ENCODE measurements at places on chromosomes 1 and 21.

DNA sequence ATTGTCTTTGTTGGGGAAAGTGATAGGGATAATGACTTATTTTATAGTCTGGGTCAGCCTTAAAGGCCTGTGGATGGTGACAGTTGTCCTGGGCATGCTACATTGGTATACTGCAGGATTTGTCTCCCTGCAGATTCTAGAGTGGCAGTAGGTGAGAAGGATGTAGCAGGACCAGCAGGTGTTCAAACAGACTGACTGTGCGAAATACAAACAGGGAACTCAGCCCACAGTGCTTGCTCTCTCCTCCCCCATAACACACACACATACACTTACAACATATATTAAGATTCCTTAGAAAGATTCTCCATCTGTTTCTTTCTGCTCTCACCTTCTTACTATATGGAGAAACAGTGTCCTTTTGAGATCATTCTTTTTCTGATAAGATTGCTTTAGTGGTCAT, 6.9 kb downstream of the PDE4B start:
- H3K36me3 ChIP-seq: no peaks in the 10 kb centered on the region
- no peak overlapping the region for H3K27ac ChIP-seq
- peaks cover 18% of the 10 kb centered on the region for H3K27me3 ChIP-seq
- no peak overlapping the region for H3K4me3 ChIP-seq
- no peaks in the 10 kb centered on the region for H3K4me1 ChIP-seq
- no peak for DNase-seq

DNA sequence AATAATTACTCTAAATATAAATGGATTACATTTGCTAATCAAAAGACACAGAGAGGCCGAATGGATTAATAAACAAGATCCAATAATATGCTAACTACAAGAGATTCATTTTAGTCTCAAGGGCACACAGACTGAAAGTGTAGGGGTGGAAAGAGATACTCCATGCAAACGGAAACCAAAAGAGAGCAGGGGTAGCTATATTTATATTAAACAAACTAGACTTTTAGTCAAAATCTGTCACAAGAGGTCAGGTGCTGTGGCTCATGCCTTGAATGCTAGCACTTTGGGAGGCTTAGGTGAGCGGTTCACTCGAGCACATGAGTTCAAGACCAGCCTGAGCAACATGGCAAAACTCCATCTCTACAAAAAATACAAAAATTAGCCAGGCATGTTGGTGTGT, 33.6 kb upstream of the DISP1 start:
- H3K27me3 ChIP-seq: peaks cover 11% of the 10 kb centered on the region
- DNase-seq: no peak
- H3K4me3 ChIP-seq: no peak overlapping the region
- no peak overlapping the region for H3K27ac ChIP-seq
- H3K4me1 ChIP-seq: no peaks in the 10 kb centered on the region

DNA sequence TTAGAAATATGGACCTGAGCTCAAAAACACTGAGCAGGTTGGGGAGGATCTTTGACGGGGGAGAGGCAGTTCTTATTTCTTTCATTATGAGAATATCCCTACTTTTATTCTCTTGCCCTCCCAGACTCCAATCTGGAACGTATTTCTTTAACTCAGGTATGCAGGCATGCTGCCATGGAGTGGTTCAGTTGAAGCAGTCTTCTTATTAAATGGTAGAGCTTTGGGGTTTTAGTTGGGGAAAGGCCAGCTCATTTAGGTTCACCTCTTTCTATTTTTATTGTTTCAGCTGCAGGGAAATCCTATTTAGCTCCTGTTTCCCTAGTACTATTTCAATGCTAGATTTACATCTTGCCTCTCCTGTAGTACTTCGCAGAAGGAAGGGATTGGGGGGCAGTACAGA, 198.9 kb downstream of the TTLL7 start:
- H3K27me3 ChIP-seq: no peaks in the 10 kb centered on the region
- no peak for DNase-seq
- H3K4me3 ChIP-seq: no peak overlapping the region
- peaks cover 21% of the 10 kb centered on the region for H3K4me1 ChIP-seq
- no peaks in the 10 kb centered on the region for H3K36me3 ChIP-seq
- H3K27ac ChIP-seq: no peak overlapping the region

DNA sequence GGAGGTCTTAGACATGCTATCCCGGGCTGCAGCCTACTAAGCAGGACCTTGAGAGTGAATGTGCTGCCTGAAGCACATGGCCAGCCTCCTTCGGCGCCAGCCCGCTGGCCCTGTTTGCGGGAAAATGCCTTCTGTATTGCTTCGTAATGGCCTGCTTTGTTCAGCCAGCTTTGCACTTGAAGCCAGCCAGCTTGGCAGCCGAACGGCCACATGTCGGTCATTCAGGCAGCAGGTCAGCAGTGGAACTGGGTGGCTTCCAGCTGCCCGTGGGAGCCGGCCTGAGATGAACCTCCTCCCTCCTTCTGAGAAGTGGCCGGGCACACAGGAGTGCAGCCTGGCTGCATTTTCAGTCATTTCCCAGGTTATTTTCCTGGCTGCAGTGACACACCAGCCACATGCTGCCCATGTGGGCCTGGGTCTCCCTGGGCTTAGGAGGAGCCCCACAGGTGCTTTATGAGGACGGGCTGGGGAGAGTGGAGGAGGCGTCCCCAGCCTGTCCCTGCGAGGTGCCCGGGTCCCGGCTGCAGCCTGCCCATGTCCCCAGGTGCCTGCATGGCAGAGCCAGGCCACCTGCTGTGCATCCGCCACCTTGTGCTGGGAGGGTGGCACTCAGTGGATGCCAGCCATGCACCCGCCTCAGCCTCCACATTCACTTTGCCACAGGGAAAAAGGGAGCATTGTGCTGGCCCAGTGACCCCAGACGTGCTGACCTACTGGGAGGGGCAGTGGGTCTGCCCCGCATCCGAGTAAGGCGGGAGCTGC, 103.5 kb downstream of the SIK1 start:
- no peak for DNase-seq
- H3K36me3 ChIP-seq: no peaks in the 10 kb centered on the region
- no peaks in the 10 kb centered on the region for H3K27me3 ChIP-seq
- H3K4me1 ChIP-seq: peaks cover 26% of the 10 kb centered on the region
- no peak overlapping the region for H3K27ac ChIP-seq

GRCh38 chr21:38284216-38284615, 27.4 kb downstream of the KCNJ15 start:
- no peak for DNase-seq
- no peaks in the 10 kb centered on the region for H3K4me1 ChIP-seq
- no peak overlapping the region for H3K4me3 ChIP-seq
- H3K27ac ChIP-seq: no peak overlapping the region
- H3K36me3 ChIP-seq: no peaks in the 10 kb centered on the region
- peaks cover 1% of the 10 kb centered on the region for H3K27me3 ChIP-seq

GRCh38 chr1:205241366-205242030, 13.8 kb downstream of the TMCC2 start:
- no peaks in the 10 kb centered on the region for H3K36me3 ChIP-seq
- H3K27me3 ChIP-seq: no peaks in the 10 kb centered on the region
- no peak overlapping the region for H3K4me3 ChIP-seq
- no peak overlapping the region for H3K27ac ChIP-seq

DNA sequence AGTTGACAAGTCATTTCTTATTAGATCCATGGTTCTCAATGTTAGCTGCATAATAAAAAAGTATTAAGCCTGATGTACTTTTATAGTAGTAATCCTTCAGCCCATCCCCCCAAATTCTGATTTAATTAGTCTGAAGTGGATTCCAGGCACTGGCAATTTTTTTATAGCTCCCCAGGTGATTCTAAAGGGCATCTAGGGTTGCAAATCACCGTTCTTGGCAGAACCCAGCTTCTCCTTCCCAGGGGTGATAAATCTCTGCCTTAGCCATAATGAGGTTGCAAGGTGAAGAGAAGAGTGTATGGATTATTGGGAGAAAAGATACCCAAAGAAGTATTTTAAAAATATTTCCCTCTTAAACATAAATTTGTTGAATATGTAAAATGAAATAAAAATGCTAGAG, 43.0 kb upstream of the RXRG start:
- H3K36me3 ChIP-seq: no peaks in the 10 kb centered on the region
- H3K4me1 ChIP-seq: no peaks in the 10 kb centered on the region
- H3K27me3 ChIP-seq: no peaks in the 10 kb centered on the region
- no peak overlapping the region for H3K27ac ChIP-seq
- no peak overlapping the region for H3K4me3 ChIP-seq

DNA sequence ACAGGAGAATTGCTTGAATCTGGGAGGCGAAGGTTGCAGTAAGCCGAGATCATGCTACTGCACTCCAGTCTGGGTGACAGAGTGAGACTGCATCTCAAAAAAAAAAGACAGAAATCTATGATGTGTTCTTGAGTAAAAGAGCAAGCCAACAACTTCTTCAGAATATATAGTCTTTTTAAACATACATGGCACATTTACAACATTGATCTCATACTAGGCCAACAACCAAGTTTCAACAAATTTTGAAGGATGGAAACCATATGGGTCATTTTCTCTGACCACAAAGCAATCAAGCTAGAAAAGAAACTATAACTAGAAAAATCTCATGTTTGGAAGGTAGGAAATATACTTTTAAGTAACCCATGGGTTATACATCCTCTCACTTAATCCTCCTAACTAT, 38.3 kb downstream of the PAFAH2 start:
- no peak overlapping the region for H3K4me3 ChIP-seq
- H3K27ac ChIP-seq: no peak overlapping the region
- peaks cover 66% of the 10 kb centered on the region for H3K36me3 ChIP-seq

- H3K27me3 ChIP-seq: no peaks in the 10 kb centered on the region
- H3K4me1 ChIP-seq: no peaks in the 10 kb centered on the region
- no peak overlapping the region for H3K27ac ChIP-seq
- H3K4me3 ChIP-seq: no peak overlapping the region
- H3K36me3 ChIP-seq: no peaks in the 10 kb centered on the region
Observed at GRCh38 chr1:188277771-188278170, 1449.0 kb downstream of the PLA2G4A start.

DNA sequence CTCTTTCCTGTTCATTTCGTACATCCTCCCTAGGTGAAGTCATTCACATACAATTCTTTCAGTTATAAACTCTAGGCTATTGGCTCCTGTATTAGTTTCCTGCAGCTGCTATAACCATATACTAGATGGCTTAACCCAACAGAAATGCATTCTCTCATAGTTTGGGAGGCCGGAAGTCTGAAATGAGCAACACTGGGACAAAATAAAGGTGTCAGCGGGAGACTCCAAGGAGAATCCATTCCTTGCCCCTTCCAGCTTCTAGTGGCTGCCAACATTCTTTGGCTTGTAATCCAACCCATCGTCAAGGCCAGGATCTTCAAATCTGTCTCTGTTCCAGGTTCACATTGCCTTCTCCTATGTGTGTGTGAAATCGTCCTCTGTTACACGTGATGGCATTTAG, 71.3 kb downstream of the TOR3A start:
- no peaks in the 10 kb centered on the region for H3K27me3 ChIP-seq
- peaks cover 2% of the 10 kb centered on the region for H3K36me3 ChIP-seq
- DNase-seq: no peak
- H3K4me1 ChIP-seq: no peaks in the 10 kb centered on the region

- H3K27ac ChIP-seq: no peak overlapping the region
- H3K4me1 ChIP-seq: no peaks in the 10 kb centered on the region
- no peak overlapping the region for H3K4me3 ChIP-seq
- no peaks in the 10 kb centered on the region for H3K27me3 ChIP-seq
Observed at GRCh38 chr1:54894271-54894670, 7.3 kb upstream of the DHCR24 start.

GRCh38 chr1:230163205-230163604, 96.2 kb downstream of the GALNT2 start:
- DNase-seq: no peak
- H3K36me3 ChIP-seq: no peaks in the 10 kb centered on the region
- H3K4me3 ChIP-seq: peak overlapping the region; percentile 41
- H3K4me1 ChIP-seq: peaks cover 13% of the 10 kb centered on the region
- H3K27me3 ChIP-seq: no peaks in the 10 kb centered on the region

- H3K27ac ChIP-seq: no peak overlapping the region
- no peak for DNase-seq
- no peaks in the 10 kb centered on the region for H3K36me3 ChIP-seq
- H3K4me3 ChIP-seq: no peak overlapping the region
Observed at GRCh38 chr21:16418226-16418625, 688.4 kb downstream of the USP25 start.

DNA sequence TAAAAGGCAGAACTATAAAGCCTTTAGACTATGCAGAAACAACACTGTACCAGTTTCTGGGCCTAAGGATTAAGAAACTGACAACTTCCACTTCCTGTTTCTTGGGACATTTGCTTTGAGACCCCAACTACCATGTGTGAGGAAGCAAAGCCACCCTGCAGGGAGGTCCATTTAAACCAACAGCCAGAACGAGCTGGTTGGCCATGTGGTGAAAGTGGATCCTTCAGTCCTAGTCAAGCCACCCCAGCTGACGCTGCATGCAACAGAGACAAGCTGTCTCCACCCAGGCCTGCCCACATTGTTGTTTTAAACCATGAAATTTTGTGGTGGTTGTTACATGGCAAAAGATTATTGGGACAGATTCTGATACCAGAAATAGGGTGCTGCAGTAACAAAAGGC, 31.8 kb upstream of the SLFNL1 start:
- no peaks in the 10 kb centered on the region for H3K27me3 ChIP-seq
- no peak overlapping the region for H3K4me3 ChIP-seq
- H3K4me1 ChIP-seq: peaks cover 4% of the 10 kb centered on the region
- DNase-seq: no peak

DNA sequence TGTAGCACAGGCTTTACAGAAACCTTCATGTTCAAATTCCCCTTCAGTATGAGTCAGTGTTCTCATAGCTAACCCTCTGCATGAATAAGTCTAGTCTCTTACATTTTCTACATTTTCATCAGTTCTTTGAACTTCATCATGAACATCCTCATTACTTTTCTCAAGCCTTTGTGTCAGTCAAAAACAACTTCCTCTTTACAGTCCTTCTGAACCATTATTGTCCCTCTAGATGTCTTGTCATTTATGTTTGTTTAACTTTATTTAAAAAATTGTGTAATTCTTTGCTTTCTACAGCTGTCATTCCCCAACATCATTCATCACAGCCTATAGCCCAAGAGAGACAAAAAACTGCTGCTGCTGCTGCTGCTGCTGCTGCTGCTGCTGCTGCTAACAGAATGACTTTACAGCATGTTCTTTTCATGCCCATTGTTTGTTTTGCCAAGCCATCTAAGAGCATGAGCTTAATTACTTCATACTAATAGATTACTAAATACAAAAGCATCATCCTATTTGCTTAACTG, 133.1 kb downstream of the LRRC40 start:
- peaks cover 4% of the 10 kb centered on the region for H3K4me1 ChIP-seq
- H3K36me3 ChIP-seq: no peaks in the 10 kb centered on the region
- no peaks in the 10 kb centered on the region for H3K27me3 ChIP-seq
- H3K27ac ChIP-seq: no peak overlapping the region
- no peak for DNase-seq

GRCh38 chr1:106889059-106889458, 167.4 kb upstream of the PRMT6 start:
- H3K27me3 ChIP-seq: no peaks in the 10 kb centered on the region
- no peak for DNase-seq
- no peak overlapping the region for H3K27ac ChIP-seq
- no peak overlapping the region for H3K4me3 ChIP-seq
- H3K4me1 ChIP-seq: no peaks in the 10 kb centered on the region
